Left renal pelvis (tissue), 4 donors: ENCODE measurements at places on chromosomes 7 and 10.

- DNase-seq, result no peak
Observed at GRCh38 chr7:97460433-97460832, 271.5 kb upstream of the TAC1 start.

DNA sequence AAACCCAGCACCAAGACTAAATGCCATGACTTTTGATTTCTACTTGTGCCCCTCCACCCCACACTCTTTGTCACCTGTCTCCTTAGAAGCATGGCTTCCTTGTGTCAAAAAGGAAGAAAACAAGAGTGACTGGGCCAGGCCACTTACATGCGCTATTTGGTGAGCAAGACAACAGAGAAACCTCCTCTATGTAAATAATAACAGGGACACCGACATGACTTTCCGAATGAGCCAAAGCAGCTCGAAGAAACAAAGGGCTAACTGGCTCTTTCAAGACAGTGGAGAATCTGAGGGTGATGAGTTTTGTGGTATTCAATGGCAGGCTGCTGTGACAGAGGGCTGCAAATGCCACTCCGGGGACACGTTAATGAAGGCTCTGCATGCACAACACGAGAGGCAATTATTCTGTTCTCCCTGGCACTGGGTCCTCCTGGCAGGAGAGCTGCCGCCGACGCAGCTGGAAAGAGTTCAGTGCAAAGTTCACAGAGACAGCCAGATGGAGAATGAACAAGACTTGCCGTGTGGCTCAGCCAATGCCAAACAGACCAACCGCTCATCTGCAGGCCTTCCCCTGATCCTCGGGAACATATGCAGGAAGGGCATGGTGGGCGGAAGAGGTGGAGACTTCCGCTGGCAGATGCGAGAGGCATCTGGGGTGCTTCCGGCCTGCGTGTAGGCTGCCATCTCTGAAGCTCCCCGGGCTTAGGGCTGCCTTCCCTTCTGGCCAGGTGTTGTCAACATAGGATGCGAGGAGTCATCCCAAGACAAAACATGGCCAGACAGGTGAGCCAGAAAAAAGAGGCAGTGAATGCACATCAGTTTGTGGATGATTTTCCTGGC, 59.1 kb upstream of the SMNDC1 start:
- DNase-seq, result no peak

DNA sequence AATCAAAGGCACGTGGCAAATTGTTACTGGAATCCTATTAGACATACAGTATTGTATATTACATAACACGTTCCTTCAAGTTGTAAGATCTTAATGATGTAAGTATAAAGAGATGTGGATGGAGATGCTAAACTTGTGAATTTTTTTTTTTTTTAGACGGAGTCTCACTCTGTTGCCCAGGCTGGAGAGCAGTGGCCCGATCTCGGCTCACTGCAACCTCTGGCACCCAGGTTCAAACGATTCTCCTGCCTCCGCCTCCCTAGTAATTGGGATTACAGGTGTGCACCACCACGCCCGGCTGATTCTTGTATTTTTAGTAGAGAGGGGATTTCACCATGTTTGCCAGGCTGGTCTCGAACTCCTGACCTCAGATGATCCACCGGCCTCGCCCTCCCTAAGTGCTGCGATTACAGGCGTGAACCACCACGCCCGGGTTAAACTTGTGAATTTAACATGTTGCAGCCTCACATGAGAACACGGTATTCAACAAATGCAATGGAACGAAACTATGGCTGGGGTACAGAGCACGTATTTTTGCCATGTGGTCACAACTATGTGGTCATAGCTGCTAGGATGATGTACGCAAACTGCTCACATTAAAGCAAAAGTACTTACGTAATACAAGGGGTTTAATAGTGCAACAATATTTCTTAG, 818 bp upstream of the SUPV3L1 start:
- no peak for DNase-seq

GRCh38 chr10:121406823-121407545, 191.3 kb downstream of the FGFR2 start:
- DNase-seq, result no peak

GRCh38 chr7:34841326-34841725, 183.3 kb downstream of the NPSR1 start:
- DNase-seq, result no peak

GRCh38 chr7:87600130-87601124, at the start of gene ABCB1:
ABCB1 (minus strand) TSS chr7:87600884; CDS start chr7:87600184, 700 bp downstream.
- peak; percentile 29 for DNase-seq

DNA sequence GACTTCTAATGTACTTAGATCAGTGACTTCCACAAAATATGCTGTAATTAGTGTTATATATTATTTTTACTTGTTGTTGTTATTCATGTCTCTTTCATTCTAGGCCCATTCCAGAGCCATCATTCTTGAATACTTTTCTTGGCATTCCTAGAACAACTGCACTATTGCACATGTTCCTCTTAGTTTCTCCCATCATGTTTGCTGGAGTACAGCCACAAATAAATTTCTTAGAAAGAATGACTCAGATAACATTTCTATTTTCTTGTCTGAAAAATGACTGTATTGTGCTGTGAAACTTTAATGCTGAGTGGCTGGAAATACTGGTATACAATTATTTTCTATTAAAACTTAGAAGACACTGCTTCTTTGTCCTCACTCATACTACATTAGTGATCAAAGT, 651.0 kb upstream of the STEAP1 start:
- DNase-seq, result no peak
